Kasumi-1 (cell line): ENCODE measurements at places on chromosomes 6 and 20.
A peak's percentile ranks its signal among the peaks of the same experiment; 100 is the strongest.

DNA sequence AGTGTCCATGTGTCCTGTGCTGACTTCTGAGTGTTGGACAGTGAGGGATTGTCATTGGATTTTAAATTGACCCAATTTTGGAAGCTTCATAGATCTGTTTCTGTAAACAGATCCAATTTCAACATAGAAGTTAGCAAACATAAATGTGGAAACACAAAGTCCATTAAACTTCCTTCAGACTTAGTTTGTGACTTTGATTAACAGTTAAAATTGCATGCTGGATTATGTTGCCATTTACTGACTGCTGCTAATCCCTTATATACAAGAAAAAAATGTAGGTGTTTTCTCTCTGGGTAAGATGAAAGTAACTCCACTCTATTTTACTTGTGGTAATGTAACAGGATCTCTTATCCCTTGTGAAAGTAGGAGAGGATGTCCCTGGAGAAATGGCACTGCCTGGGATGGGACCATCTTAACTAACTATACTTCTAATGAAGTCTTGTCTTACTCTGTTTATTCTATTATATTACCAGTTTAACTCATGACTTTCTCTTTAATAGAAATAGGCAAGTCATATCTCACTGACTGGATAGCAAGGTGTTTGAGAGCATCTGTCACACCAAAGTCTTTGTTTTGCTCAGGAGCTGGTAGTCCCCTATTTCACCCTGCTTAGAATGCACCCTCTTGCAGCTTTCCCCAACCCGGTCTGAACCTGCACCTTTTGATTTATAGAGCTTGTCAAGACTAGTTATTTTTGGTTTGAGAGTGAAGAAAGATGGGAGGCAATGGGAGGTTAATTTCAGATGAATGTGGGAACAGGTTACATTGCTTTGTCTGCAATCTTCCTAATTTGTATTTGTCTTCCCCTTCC lies 7.2 kb downstream of the TPX2 start:
- no peak for DNase-seq

- DNase-seq = no peak
These were observed 806.3 kb upstream of the GJE1 start for GRCh38 chr6:141326426-141326825.

DNA sequence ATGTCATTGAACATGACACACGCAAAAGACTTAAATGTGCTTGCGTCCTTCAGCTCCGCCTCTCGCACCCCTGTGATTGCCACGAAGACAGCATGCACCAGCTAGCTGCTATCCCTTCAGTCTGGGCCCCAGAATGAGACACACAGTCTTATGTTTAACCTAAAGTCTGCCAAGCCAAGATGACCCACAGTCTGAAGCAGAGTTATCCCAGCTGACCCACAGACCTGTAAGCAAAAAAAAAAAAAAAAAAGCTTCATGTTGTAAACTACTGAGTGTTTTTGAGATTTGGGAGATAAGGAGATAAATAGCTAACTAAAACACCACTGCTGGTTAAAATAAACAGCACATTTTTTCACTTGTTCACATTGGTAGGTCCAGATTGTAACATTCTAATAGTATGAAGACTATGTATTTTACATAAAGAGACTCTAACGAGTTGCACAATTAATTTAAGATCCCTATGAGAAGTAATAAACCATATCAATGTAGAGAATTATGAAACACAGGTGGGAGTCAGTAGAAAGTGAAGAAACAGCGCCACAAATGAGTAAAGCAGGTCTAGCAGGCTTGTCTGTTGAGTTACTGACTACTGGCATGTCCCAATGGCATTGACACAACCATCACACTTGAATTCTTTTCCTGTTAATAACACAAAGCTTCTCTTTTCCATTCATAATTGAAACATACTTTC lies 47.4 kb upstream of the CCDC28A start:
- no peak for DNase-seq

- DNase-seq = no peak
These were observed 489.7 kb downstream of the QKI start for GRCh38 chr6:163904186-163904585.

DNA sequence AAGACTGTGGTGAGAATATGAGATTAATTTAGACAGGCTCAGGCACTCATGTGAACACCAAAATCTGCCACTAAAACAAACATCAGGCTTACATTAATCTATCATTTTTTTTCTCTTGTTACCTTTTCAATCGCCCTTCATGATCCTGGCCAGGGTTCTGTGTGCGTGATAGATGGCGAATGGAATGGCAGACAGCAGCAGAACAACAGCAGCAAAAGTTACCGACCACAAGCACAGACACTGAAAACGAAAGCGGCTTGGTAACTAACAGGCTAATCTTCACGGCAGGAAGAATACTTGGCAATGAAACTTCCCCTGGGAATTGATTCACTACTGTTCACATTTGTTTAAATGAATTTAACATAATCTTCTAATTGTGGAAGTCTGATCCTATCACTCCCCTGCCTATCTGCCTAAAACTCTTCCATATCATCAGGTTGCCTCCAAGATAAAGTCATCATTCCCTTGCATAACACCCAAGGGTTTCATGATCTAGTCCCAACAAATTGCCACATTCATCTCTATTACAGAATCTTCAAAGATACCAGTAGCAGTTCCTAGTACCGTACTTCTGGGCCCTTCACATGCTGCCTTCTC lies 28.7 kb downstream of the PTPRK start:
- DNase-seq = no peak

GRCh38 chr6:108115598-108116058 lies 41.1 kb upstream of the OSTM1 start:
- DNase-seq = peak; percentile 6

DNA sequence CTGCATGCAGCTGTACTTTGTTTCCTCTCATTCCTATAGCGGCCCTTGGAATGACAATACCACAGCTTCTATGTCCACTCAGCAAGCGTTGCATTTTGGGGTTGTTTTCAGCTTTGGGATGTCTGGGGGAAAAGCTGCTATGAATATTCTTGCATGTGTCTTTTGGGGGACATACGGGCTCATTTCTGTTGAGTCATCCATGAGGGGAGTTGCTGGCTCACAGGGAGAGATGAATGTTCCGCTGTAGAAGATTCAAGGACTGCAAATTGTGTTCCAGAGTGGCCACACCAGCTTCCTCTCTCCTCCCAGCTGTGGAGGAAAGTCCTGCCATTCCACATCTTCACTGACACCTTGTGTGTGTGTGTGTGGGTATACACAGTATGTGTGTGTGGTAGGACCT lies 43.3 kb downstream of the TGM2 start:
- no peak for DNase-seq

DNA sequence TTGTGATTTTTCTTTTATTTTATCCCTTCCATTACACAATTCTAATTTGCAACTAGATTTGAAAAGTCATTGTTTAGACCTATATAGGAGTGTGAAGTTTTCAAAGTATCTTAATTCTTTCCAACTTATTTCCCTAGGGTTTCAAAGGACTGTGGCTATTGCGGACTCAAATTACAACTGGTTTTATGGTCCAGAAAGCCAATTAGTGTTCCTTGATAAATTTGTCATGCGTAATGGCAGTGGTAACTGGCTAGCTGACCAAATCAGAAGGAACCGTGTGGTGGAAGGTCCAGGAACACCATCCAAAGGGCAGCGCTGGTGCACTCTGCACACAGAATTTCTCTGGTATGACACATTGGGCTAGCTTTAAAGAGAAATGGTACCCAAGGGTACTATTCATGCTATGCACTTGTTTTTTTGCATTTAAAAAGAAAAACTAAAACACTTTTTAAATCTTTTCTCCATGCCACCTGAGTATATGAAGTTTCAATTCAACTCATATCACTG lies 27.9 kb upstream of the CALHM6 start:
- no peak for DNase-seq

DNA sequence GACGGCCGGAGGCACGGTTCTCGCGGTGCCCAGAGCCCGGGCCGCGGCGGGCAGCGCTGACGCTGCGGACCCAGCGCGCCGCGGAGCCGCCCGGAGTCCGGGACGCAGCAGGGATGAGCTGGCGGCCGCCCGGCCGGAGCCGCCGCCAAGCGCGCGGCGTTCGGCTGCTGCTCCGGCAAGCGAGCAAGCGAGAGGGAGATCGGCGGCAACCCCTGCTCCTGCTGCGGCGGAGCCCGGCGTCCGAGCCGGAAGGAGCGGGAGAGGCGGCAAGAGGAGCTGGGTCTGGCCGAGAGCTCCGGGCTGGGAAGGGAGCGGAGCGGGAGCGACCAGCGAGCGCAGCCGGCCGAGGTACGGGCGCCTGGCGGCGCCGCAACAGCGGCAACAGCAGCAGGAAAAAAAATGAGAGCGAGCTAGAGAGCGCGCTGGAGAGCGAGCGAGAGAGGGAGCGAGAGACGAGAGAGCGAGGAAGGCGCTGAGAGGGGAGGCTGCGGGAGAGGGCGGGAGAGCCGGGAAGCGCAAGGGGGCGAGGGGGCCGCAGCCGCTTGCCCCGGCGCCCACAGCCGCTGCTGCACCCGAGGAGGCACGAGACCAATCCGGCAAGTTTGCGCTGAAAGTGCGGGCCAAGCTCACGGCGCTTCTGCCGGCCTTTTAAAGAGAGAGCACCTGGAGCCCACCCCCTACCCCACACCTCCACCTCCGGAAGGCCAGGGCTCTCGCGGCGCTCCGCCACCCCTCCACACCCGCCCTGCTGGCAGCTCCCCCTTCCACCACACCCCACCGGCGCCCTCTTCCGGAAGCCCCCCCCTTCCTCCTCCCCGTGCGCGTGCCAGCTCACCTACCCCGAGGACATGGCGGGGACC lies 496 bp downstream of the GRM4 start:
- DNase-seq = no peak

- DNase-seq = no peak
These were observed 14.1 kb downstream of the FKBP5 start for GRCh38 chr6:35674594-35674993.

GRCh38 chr6:84606860-84607259 lies 157.5 kb downstream of the TBX18 start:
- no peak for DNase-seq

DNA sequence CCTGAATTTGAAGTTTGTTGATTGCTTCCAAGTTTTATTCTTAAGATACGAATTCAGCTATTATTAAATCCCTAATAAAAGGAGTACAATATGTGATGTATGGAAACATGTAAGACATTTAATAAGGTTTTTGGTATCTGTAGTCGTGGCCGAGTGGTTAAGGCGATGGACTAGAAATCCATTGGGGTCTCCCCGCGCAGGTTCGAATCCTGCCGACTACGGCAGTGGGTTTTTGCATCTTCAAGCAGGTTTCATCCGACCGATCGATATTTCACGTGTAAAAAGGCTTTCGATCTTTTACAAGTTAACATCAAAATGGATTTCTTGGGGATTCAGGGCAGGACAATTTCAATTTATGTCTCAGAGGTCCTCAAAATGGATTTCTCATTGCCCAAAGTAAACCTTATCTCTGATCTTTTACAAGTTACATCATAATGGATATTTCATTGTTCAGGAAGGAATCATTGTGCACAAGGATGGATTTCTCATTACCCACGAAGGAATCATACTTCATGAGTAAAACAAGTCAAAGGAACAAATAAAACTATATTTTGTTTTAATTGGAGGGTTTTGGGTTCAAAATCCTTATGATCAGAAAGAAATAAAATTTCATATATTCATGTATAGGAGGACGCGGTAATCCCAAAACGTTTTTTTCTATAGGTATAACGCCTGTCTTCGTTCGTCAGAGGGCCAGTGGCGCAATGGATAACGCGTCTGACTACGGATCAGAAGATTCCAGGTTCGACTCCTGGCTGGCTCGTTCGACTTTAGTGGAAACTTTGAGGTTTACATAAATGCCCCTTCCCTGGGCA lies 37.3 kb upstream of the BTN3A2 start:
- peak; percentile 54 for DNase-seq

DNA sequence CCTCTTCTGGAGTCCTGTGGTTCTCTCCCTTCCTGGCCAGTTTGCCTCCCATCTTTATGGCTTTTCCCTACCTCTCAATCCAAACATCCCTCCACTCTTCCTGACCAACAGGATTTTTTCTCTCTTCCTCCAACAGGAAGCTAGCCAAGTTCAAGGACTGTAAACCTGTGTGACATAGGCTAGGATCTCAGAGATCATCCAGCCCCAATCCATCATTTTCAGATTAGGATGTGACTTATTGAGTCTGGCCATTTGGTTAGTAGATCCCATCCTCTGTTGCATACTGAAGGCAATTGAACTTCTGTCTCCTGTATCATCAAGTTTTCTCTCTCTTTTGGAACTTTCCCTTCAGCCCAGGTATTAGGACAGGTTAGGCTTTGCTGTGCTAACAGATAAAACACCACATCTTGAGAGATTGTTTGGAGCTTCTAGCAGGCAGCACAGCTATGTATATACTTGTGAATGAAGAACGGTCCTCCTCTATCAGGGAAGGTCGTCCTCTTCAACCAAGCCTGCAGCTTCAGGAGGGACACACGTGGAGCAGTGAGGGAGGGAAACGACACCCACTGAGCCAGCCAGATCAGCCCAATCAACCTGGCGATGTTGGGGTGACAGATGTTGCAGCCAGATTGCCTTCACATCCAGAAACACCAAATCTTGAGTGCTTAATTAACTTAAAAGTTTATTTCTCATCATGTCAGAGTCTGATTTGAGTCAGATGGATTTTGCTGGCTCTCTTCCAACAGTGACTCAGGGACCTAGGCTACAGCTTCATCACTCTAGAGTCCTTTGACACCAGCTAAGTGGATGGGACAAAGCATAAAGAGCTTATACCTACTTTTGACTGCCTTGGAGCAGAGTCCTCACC lies 106.8 kb downstream of the GJA10 start:
- DNase-seq = no peak

DNA sequence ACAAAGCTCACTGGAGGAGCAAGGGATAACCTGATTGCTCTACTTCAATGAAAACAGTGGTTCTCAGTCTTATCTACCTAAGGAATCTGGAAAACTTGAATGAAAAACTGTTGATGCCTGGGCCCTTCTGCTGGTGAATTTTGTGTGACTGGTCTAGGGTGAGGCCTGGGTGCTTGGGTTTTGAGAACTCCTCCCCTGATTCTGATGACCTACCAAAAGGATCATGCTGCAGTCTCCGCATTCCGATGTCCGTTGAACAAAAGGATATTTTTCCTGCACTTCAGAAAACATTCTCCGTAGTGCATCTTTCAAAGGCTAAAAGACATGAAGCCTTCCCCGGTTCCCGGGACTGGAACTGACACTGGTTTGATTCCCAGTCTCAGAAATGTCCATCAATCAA lies 157.9 kb downstream of the SYNDIG1 start:
- no peak for DNase-seq

- DNase-seq = peak; percentile 94
These were observed 207.9 kb downstream of the MYLK4 start for GRCh38 chr6:2542858-2543218.

DNA sequence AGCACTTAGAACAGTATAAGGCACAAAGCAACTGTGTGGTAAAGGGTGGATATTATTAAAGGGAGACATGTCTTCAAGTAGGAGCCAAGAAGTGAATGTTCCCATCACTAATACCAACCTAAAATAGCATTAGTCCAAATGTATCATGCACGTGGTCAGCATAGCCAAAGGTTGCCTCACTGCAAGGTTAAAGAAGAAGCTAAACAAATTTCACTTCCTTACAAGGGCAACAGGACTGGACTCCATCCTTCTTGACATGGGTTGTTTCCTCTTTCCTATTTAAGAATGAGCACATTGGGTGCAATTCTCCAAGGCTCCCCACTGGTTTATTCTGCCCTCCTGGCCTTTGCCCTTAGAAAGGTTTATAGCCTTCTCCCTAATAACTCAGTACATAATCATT lies 186.7 kb downstream of the PHACTR1 start:
- DNase-seq = no peak
